Endothelial cell of umbilical vein (primary cell): ENCODE measurements at places on chromosomes 6 and 20.

GRCh38 chr20:41057999-41058673, 29.5 kb downstream of the TOP1 start:
- peak; percentile 71 for DNase-seq

GRCh38 chr6:12150812-12151432, 138.8 kb downstream of the HIVEP1 start:
- DNase-seq: no peak

- no peak for DNase-seq
Measured at GRCh38 chr6:136751522-136751956, 40.7 kb downstream of the MAP3K5 start.

DNA sequence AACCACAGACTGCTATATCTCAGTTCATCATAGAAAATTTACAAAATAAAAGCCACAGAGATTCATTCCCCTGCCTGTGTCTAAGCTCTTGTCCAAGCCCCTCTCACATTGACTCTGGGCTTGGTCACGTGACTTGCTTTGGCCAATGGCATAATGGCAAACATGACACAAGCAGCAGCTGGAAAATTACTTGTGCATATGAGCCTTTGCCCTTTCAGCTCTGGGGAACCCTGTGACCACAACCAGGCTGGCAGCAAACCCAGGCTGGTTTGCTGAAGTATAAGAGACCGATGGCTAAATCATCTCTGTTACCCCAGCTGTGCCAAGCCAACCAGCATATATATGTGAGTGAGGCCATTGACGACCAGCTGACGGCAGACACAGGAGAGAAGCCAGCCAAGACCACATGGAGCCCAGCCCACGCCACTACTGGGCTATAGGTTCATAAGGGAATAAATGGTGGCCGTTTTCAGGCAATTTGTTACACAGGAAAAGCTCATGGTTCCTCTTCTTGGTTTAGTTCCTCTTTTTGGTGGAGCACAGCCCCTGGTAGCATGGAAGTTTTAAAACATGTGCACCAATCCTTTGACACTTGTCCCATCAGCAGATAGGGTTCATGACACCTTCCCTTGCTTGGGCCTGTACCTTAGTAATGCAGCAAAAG, 31.8 kb upstream of the RSPO4 start:
- no peak for DNase-seq

GRCh38 chr20:44056010-44056698, 130.8 kb downstream of the JPH2 start:
- peak; percentile 26 for DNase-seq

DNA sequence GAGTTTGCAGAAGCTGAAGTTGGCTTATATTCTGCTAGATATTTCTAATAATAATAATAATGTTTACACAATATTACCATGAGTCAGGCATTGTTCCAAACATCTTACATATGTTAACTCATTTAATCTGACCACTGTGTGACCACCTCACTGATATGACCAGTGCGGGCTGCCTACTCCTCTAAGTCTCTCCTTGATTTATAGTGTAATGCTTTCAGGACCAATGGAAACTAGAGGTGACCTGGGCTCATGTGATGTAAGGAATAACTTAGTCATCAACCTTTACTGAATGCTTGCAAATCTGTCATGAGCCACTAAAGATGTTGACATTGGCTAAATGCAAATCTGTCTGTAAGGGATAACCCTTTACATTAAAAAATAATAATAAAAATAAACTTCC, 51.1 kb upstream of the GPR6 start:
- DNase-seq: no peak

GRCh38 chr6:11536795-11537194, 754 bp upstream of the TMEM170B start:
- DNase-seq: no peak

DNA sequence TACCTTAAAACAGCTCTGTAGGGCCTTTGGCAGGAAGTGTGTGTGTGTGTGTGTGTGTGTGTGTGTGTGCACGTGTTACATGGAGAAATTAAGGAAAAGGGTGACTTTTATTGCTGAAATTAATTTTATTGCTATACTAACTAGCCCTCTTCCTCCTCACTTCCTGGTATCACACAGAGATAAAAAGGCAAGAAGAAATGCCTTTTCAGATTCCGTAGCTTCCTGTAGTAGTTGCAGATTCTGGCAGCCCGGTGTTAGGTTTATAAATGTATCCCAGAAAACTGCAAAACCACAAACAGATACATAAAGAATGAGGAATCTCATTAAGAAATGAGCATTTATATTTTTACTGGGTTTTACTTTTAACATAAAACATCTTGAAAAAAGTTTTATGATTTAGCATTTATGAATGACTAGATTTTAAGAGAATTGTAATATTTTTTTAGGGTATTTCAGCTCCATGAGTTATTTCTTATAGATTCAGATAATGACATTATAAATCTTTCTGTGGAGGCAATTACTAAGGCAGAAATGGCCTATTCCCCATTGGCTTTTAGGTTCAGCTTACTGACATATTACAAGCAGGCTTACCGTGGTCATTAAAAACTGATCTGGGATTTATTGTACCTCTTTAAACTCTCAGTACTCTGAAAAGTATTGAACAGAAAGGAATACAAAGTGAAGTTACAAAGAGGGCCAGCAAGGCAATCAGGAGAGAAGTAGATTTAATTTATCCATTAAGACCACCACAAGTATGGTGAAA, 249.1 kb upstream of the TSHZ2 start:
- DNase-seq: no peak

DNA sequence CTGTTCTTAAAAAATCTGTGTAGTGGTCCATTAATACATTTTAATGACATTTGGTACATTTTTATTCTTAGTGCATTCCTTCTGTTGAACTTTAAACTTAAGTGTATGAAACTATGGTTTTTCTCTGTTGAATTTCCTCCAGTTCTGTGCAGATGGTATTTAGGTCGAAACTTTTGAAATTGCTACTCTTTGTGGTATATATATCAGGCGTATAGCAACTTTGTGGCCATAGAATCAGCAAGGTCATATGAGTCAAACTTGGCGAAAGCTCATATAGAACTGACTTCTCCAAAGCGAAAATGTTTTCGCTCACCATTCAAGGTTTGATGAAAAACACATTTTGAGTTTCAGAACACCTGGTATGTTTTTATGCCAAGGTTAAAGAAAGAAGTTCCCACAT, 93.7 kb downstream of the MAP3K4 start:
- DNase-seq: no peak

DNA sequence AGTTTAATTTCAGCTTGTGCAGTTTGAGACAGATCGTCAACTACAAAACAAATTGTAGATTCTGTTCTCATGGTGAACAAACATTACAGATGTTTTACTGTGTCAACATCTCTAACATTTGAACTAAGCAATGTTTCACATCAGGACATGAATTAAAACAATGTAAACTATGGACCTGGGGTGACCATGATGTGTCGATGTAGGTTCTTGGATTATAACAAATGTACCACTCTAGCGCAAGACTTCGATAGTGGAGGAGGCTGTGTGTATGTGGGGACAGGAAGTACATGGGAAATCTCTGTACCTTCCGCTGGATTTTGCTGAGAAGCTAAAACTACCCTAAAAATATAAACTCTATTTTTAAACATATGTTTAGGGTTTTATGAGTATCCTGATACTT, 17.1 kb downstream of the HIVEP2 start:
- DNase-seq: no peak

DNA sequence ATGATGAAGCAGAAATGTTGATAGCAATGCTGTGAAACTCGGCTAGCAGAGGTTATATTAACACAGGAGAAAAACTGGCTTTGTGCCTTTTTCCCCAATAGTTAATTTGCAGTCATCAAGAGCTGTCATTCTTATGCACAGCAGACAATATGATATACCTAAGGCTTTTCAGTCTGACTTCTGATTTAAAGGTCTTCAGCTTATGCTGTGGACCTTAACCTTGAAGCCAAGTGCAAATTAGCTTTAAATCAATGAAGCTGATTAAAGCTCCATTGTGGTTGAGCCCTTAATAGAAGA, 171.6 kb upstream of the ID4 start:
- DNase-seq: no peak

DNA sequence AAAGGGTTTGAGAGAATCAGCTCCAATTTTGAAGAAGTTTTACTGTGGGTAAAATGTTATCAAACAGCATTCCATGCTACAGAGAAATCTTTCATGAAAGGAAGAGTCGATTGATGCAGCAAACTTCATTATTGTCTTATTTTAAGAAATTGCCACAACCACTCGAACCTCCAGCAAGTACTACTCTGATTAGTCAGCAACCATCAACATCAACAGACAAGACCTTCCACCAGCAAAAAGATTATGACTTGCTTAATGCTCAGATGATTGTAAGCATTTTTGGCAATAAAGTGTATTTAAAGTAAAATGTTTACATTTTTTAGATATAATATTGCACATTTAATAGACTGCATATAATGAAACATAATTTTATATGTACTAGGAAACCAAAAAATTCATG, 87.5 kb downstream of the AKAP7 start:
- DNase-seq: no peak

- DNase-seq: no peak
Measured at GRCh38 chr20:32162351-32162750, 45.2 kb downstream of the PLAGL2 start.

DNA sequence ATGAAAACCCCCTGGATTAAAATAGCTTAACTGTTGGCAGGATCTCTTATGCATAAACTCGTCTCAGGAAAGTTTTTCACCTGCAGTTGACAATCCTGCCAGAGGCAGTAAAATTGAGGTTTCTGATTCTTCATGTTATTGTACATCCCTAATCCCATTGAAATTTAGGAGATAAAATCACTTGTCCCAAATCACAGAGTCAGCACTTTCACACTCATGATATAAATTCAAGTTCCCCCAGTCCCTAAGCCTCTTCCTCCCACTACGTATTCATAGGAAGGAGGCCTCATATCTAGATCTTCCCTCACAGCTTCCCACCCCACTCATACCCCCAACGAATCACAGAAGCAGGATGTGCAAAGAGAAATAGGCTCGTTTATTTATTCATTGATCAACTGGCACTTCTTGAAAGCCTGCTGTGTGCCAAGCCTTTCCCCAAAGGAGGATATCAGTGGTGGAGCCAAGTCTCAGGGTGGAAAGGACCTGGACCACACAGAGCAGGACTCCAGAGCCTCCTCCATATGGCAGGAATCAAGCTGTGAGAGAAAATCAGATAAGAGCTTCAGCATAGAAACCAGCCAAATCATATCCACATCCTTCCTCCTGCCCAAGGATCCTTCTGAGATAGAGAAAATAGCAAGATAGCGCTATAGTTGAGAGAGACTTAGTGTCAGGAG, 2.3 kb downstream of the SLPI start:
- no peak for DNase-seq

DNA sequence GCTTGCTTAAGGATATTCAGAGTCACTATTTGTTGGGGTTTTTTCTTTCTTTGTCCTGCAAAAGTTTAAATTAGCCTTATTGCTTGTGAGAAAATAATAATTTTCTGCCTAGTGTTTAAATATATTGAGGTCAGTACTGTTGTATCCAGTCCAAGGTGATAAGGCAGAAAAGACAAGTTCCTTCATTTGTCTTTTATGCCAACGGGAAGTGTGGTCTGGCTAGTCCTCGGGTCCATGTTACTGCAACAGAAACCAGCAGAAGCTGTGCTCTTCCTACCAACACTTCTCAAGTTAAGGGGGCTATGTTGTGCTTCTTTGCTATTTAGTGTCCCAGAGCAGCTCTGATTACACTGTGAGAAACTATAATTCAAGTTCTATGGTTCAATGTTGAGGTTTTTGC, 301.1 kb downstream of the TBC1D7 start:
- no peak for DNase-seq

- DNase-seq: no peak
Measured at GRCh38 chr6:169931261-169931660, 179.8 kb downstream of the ERMARD start.

DNA sequence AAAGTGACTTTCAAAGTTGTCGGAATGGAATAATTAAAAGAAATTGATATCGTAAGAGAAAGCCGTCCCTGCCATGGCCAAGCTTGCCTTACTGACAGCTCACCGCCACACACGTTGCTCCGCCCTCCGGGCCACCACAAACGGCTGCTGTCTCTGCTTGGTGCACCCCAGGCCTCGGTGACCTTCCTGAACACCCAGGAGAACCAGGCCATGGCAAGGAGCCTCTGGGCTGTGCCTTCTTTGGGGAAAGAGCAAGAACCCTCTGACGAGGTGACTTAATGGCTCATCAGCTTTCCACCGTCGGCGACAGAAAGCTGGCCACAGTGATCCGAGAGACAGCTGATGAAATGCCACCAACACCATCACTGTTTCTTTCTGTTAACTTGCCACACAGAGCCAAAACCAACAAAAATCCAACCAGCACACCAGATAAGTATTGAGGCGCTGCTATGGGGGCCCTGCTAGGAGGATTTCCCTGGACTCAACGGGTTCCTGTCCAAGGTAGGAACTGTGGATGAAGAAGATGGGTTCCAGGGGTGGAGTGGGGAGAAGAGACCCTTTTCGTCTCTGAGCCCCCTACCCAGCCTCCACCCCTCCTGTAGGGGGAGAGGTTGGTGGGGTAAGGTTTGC, 61.4 kb downstream of the NPEPL1 start:
- no peak for DNase-seq

DNA sequence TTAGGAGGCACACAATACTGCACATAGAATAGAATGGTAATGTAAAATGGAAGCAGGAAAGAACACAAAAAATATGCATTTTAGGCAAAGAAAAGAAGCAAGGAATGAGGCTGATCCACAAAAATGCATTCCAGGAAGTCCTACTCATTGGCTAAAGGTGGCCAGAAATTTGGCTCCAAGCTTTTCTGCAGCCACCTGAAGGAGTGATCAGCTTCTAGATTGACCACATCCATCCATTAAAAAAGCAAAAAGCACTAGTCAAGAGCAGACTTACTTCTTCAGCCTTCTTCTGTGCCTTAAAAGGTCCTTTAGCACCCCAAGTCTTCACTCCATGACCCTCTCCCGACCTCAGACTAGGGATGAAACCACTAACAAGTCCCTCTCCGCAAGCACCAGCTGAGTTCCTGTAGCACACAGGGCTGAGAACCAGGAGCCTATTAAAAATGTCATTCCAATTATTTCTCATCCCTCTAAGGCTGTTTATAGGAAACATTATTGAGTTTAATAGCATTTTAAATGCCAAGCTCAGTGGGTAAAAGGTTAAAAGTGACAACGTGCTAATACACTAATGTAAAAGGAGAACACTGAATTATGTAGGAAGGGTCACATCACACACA, 36.5 kb downstream of the TRAM2 start:
- no peak for DNase-seq

DNA sequence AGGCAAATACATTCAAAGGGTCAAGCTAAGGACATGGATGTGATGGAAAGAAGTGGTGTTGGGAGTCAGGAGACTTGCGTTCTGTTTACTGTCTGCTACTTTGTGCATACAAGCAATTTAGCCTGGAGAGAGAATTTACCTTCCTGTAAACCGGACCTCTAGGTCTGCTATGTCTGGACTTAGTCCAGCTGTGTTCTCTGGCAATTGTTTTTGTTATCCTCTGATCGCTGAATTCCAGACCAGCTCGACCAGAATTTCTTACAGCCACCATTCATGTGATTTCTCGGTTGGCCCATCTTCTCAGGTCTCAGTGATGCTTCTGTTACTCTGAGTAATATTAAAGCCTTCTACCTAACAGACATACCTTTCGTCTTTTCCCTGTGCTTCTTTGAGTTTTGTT, 75.2 kb downstream of the LRRC1 start:
- peak; percentile 93 for DNase-seq
